SK-N-SH treated with all-trans-retinoic acid at 6 μM for 48 hours (cell line): ENCODE measurements at places on chromosomes 1 and 21.

GRCh38 chr1:41672173-41672572 is 187.7 kb upstream of the EDN2 start:
- peak; percentile 28; the same call in 2 of the 3 replicates for ATAC-seq

DNA sequence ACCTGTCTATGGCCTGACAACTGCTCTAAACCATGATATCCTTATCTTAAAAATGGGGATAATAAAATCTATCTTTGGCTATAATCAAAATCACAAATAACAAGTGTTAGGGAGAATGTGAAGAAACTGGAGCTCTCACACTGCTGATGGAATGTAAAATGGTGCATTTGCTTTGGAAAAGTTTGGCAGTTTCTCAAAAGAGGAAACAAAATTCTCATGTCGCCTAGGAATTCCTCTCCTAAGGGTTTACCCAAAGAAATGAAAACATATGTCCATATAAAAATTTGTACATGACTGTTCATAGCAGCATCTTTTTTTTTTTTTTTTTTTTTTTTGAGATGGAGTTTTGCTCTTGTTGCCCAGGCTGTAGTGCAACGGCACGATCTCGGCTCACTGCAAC is 64.3 kb downstream of the ZNF281 start:
- ATAC-seq: no peak

DNA sequence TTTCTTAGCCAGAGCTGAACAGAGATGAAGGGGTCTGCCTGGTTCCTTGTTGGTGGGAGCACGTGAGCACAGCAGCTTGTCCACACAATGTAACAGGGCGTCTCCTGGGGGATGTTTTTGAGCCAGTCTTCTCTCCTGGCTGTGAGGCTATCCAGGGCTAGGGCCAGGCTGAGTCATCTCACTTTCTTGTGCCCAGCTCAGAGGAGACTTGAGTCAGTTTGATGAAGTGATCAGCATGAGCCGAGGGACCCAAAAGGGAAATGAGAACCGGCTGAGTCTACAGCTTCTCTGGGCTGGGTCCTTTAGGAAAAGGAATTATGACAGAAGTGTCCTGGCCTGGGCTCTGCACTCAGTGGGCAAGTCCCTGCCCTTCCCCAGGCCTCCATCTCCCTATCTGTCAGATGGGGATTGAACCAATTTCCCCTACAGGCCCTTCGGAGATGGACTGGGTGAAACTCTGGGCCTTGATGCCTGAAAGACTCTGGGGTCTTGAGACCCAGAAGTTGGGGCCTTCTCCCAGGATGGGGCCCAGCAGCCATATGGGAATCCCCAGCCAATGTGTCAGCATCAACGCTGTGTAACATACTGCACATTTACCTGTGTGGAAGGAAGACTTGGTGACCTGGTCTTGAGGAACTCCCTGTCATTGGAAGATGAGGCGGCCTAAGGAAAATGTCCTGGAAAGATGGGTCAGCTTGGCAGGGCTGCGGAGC is 36.6 kb downstream of the DMRTB1 start:
- ATAC-seq: no peak; the same call in 2 of the 3 replicates

GRCh38 chr1:199040076-199040905 is 401.5 kb downstream of the PTPRC start:
- ATAC-seq: no peak

- no peak for ATAC-seq
Observed at GRCh38 chr1:154418062-154418921, 13.1 kb downstream of the IL6R start.

- peak; percentile 85 for ATAC-seq
Observed at GRCh38 chr1:111030590-111030989, 66.9 kb upstream of the LRIF1 start.

- ATAC-seq: peak; percentile 76
Observed at GRCh38 chr1:88462488-88463261, 221.4 kb upstream of the PKN2 start.

DNA sequence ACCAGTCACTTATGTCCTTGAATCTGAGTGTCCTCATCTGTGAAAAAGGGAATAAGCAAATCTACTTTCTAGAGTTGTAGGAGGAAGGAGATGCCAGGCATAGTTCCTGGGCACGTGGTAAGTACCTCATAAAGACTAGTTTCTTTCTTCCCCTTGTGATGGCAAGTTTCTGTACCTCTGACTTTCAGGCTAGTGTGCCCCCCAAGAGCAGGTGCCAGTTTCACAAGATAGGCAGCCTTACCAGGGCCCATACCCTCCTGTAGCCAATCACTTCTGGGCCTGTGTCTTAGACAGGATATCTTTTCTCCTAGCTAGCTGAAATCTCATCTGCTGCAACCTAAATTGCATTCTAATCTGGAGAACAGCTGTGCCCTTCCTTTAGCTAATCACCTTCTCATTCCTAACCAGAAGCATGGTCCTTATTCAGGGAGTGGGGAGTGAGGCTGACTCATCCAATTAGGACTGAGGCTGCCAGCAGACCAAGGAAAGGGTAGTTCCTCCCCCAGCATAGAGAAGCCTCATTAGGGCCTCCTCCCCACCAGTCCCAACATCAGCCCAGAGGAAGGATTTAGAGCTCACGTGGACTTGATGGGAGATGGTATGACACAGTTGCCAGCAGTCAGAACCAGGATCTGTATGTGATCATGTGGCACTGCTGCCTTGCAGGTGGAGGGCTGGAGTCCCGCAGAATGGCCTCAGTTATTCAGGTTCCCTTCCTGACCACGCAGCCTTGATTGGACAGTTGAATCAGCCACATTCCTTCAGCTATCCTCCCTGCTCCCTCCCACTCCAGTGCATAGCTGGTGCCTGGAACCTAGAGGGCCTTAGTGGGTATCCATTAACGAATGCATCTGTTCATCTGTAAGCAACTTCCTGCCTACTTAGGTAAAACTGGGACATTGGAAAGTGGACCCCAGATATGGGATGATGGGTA is 7.9 kb downstream of the KLHDC8A start:
- ATAC-seq: no peak; the same call in 2 of the 3 replicates

DNA sequence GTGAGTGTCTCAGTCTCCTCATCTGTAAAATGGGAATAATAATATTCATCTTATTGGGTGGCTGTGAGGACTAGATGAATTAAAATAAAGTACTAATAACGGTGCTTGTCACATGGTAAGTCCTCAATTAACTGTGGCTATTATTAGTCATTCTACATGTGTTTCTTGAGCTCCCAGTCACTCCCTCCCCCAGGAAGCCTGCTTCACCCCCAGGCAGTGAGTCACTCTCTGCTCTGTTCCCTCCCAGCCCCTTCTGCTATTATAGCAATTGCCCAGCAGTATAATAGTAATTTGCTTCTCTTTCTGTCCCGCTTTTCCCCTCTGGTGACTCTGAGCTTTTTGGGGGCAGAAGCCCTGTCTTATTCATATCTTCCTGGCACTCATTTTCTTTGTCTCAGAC is 102.0 kb downstream of the BEND5 start:
- ATAC-seq: peak; percentile 63

- ATAC-seq: no peak
Observed at GRCh38 chr1:42979036-42979430, 20.4 kb upstream of the SLC2A1 start.

DNA sequence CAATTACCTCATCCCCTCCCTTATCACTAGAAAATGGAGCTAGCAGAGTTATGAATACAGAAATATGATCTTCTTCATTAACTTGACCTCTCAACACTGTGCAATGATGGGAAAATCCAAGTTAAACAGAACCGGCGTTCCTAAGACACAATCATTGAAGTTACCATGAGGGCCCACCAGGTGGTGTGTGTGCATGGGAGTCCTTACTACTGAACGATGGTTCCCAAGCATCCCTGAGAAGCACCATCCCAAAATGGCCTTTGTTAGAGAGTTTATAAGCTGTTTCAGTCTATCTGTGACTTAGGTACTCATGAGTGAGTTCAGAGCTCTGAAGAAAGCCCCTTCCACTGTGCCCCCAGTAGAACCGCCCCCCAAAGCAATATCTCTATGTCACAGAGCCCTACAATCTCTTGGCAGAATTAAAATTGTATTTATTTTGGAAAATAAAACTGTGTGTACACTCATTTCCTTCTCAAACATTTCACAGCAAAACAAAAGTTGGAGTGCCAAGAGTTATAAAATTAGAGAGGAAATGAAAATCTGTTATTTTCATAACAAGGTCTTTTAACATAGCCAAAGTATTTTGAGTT is 56.8 kb downstream of the PLD5 start:
- peak; percentile 59; the same call in 1 of the 3 replicates for ATAC-seq

- ATAC-seq: no peak
Observed at GRCh38 chr1:110449661-110450651, 993 bp upstream of the PROK1 start.
